ENCODE measurements at places on chromosomes 11 and 22.
A peak's percentile ranks its signal among the peaks of the same experiment; 100 is the strongest.

- no peak for DNase-seq
These were observed 126.1 kb downstream of the HIPK3 start for GRCh38 chr11:33383075-33383919.

DNA sequence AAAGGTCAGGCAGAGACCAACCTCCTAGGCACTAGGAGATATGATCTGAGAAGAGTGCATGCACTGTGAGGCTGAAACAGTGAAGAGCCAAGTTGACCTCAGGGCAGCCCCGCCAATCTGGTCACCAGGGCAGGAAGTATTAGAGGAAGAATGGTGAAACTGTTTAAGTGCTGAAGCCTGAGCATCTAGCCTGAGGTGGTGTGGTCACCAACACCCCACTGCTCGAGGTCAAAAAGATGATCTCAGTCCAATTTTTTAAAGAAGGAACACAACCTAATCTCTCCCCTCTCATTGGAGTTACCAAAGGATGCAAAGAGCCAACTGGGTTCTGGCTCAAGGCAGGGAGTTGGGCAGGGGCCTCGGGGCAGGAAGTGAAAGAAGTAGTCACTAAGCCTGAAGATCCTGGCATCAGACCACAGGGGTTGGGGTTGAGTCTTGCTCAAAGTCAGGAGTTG lies 4.0 kb downstream of the APBB1 start:
- no peak for DNase-seq

DNA sequence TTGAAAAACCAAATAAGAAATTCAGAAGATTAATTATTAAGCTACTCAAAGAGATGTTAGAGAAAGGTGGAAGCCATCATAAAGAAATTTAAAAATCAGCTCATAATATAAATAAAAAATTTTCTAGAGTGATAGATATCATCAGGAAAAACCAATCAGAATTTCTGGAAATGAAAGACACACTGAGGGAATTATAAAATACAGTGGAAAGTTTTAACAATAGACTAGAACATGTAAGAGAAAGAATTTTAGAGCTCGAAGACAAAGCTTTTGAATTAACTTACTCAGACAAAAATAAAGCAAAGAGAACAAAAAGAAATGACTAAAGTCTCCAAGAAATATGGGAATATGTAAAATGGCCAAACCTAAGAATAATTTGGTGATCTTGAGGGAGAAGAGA lies 1926.9 kb upstream of the RAG2 start:
- DNase-seq: no peak

DNA sequence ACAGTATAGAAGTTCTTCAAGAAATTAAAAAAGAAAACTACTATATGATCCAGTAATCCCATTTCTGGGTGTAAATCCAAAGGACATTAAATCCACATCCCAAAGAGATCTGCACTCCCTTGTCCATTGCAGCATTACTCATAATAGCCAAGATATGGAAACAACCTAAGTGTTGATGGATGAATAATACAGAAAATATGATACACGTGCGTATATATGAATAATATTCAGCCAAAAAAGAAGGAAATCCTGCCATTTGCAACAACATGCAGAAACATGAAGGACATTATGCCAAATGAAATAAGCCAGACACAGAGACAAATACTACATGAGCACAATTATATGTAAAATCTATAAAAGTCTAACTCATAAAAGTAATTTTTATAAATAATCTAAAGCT lies 306.3 kb upstream of the ANO3 start:
- no peak for DNase-seq

GRCh38 chr22:31625661-31626426 lies 36.2 kb downstream of the PISD start:
- no peak for DNase-seq

DNA sequence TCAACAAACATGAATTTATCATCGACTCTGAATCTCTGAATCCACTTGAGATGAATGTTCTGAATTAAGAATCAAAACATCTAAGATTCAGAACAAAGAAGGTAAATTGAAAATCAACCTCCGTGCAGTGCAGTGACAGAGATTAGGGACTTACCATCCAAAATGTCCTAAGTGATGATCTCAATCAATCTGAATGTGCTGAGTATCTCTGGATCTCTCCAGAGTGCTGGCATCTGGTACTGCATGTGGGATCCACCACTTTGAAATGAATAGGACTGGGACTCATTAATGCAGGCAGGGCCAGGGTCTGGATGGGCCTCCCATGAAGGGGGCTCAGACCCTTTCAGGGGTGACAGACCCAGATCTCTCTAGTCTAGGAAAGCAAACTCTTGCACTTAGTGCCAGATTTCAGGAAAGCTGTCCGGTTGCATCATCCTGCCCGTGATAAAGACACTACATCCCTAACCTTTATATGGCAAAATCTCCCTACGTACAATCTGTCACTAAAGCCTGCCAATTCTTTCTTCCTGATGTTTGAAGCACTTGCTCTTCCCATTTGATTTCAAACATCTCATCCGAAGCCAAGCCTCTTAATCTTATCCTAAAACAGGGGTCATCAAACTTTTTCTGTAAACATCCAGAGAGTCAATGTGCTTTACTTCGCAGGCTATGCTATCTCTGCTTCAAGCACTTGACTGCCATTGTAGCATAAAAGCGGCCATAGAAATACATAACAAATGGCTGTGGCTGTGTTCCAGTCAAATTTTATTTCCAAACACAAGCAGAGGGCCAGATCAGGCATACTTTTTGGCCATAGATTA lies 263.3 kb downstream of the LARGE1 start:
- DNase-seq: no peak

DNA sequence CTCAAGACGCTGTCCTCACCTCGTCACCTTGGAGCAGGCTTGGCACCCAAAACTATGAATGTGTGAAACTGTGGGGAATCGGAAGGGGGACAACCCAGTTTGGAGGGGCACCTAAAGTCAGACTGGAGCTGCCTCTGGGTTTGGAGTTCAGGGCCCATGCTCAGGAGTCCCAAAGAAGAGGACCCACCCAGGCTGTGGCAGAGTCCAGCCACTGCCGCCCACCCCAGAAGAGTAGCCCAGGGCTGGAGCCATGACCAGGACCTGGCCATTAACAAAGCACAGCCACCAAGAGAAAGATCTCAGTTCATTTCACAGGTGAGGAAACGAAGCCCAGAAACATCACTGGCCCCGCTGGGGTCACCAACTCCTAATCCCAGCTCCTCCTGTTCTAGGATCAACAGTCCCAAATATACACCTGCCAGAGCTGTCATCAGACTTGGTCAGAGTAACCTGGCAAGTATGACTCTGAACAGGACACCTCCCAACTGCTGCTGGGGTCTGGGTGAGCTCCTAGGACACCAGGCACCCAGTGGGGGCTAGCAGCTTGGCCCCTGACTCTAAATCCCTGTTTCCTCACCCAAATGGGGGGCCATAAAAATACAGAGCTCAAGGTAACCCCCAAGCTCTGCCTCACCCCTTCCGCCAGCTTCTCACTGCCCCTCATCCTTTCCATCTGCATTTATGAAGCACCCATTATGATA lies 2.7 kb downstream of the RAB3IL1 start:
- no peak for DNase-seq

- no peak for DNase-seq
These were observed 1.6 kb downstream of the TMEM132A start for GRCh38 chr11:60925868-60926267.

- no peak for DNase-seq
These were observed 15.6 kb upstream of the JAM3 start for GRCh38 chr11:134052988-134053945.

GRCh38 chr11:7251487-7251835 lies 243 bp upstream of the SYT9 start:
- no peak for DNase-seq

DNA sequence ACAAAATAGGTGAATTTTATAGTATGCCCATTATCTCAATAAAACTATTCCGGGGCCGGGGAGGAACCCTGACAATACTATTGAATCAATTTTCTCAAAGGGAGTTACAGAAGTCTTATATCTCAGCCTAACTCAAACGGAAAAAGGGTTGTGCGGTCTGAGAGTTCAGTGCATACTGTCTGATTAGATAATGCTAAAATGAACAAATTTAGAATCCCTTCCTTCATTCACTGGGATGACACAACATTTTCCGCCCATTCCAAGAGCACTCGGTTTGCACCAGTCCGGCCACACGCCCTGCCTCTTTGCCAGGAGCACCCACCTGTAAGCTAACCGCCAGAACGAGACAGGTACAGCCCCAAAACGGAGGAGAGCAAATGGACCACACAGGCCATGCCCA lies 50.0 kb upstream of the NFRKB start:
- DNase-seq: no peak

- no peak for DNase-seq
These were observed 82.7 kb downstream of the GGT1 start for GRCh38 chr22:24685531-24686190.

GRCh38 chr11:117095284-117096161 lies 2.7 kb downstream of the SIK3 start:
- no peak for DNase-seq

GRCh38 chr11:112555491-112556364 lies 295.1 kb upstream of the PLET1 start:
- peak; percentile 63 for DNase-seq

- no peak for DNase-seq
These were observed 50.0 kb downstream of the RRAS2 start for GRCh38 chr11:14308897-14309387.

- no peak for DNase-seq
These were observed 9.9 kb upstream of the EHD1 start for GRCh38 chr11:64888406-64888728.

DNA sequence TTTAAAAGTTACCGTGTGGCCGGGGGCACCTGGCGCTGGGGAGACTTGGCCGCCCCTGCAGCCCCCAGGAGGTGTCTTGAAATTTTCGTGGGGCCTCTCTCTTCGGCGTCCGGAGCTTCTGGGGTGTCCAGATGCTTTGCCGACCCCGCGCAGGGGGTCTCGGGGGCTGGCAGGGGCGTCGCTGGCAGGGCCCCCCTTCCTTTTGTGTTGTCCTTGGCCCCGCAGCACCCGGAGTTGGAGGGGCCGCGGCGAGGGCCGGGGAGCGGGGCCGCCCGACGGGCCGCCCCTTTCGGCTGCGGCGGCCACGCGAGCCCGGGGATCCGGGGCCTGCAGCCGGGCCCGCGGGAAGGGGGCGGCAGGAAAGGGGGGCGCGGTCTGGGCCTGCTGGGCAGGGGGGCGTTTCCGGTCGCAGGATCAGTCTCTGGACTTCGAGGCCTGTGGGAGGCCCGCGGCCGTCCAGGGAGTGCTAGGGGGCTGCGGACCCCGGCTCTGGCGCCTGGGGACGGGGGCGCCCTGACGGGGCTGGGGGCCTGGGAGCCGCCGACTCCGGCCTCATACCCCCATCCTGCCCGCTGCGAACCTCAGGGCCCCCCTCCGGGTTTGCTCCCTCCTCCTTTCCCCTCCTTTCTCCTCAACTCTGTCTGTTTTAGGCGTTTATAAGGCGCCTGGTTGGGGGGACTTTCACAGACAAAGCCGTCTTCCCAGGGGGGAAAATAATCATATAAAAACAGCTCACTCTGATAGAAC lies 869 bp downstream of the ZC3H7B start:
- peak; percentile 20 for DNase-seq

GRCh38 chr11:77155556-77156130 lies 27.6 kb downstream of the MYO7A start:
- no peak for DNase-seq

All from activated naive CD4-positive, alpha-beta T cell (primary cell).